ENCODE measurements at places on chromosomes 7 and 10.

DNA sequence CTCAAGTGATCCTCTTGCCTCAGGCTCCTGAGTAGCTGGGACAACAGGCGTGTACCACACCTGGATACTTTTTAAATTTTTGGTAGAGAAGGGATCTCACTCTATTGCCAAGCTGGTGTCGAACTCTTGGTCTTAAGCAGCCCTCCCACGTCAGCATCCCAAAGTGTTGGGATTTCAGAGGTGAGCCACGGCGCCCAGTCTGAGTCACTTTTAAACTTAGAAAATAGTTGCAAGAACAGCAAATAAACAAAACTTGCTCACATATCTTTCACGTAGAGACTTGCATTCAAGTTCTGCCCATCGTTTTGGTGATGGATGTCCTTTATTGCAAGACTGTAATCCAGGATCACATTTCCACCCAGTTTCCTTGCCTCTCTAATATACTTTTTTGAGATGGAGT is 16.6 kb downstream of the GTF2I start:
- DNase-seq, result no peak

GRCh38 chr7:27103489-27104226 is 1.2 kb upstream of the HOXA2 start:
- no peak for DNase-seq

GRCh38 chr10:5639066-5639465 is 27.3 kb downstream of the ASB13 start:
- no peak for DNase-seq

GRCh38 chr7:139915864-139916716 is 87.0 kb downstream of the TBXAS1 start:
- DNase-seq, result peak; percentile 99

- no peak for DNase-seq
Observed at GRCh38 chr7:143394068-143394467, 12.9 kb downstream of the ZYX start.

GRCh38 chr7:27200761-27201579 is 1.1 kb upstream of the HOXA13 start:
- no peak for DNase-seq

DNA sequence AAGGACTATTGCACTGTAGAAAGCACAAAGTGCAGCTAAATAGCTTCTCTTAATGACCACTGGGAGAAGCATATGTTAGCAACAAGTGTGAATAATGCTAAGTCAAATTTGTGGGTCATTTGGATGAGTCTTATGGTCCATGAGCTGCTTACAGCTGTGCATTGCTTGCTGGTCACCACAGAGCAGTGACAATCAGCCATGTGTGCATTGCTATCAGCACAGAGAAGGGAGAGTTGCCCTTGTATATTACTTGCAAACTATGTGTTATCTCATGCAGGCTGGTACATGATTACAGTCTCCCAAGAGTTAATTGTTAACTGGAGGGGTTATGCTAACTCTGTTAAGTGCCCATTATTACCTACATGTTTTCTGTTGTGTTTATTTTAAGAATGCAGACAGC is 25.7 kb downstream of the MRPS33 start:
- no peak for DNase-seq

DNA sequence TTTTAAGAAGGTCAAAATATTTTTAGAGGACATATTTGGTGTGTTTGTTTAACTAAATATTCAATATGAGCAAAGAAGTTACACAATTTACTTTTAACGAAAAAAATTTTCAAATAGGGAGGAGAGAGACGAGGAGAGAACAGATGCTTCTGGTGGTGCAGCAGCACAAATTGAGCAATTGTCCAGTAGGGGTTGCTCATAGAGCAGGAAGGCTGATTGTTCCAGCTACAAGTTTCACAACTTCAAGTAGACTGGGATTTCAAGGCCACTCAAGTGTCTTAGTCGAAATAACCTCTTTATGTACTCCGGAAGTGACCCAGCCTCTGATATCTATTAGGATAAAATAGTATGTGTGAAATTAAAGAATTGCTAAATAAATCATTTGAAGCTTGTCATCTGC is 197.9 kb downstream of the HDAC9 start:
- DNase-seq, result peak; percentile 4

- no peak for DNase-seq
Observed at GRCh38 chr10:89829262-89829886, 128.0 kb downstream of the KIF20B start.

DNA sequence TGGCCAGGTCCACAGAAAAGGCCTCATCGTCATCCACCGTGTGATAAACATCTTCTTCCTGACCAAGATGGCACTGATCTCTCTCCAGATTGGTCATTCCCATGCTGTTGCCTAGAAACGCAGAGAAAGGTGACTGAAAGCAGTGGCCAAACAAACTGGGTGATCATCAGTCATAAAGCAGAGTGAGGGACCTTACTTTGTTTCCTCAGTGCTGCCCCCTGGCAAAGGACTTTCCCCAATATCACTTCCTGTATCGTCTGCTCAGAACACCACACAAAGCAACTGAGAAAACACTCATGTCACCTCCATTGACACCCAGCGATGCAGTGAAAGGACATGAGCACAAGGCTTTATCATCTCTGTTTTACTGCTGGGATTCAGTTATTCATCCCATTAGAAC is 40.0 kb upstream of the TM9SF3 start:
- peak; percentile 65 for DNase-seq

GRCh38 chr7:135538376-135538775 is 19.3 kb upstream of the NUP205 start:
- DNase-seq, result no peak

DNA sequence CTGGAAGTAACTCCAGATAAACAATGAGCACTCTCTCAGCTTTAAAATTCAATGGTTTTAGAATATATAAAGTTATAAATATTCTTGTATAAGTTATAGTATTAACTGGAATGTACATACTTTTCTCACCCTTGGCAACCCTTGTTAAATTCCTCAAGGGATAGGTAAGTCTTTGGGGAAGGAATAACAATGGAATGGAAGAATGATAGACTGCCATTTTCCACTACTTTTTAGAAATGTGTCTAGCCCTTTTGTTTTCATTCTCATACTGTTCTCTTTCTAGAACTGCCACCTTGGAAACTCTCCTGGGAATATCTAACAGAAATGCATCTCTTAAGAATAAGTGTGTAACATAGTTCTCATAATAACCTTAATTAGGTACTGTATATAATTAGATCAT is 8.3 kb downstream of the KIF5B start:
- DNase-seq, result no peak

- DNase-seq, result no peak
Observed at GRCh38 chr7:79702116-79702515, 248.6 kb upstream of the MAGI2 start.

GRCh38 chr7:48511080-48511479 is 339.8 kb downstream of the ABCA13 start:
- no peak for DNase-seq

DNA sequence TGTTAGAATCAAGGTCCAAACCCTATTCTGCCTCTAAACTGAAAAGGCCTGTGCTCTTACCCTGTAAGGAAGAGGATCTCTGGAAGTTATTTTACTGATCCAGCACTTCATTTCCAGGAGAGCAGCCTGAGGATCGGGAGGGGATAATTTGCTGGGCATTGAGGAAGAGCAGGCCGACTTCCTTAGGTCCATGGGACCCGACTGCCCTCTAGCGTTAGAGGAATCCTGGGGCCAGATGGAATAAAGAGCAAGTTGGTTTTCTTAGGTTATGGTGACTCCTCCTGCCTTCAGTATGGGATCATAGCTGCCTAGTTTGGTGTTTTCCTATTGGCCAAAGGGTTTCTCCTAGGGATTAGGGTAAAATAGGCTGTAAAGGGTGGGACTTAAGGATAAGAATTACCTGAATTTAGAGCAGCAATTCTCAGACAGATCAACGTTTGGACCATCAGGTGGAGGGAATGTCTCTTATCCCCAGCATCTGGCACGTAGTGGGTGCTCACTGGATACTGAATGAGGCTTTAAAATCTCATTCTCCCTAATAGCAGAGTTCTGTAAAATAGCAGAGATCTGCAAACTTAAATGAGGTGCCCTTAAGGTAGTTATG is 40.0 kb upstream of the SORBS1 start:
- peak; percentile 90 for DNase-seq

- DNase-seq, result no peak
Observed at GRCh38 chr10:97090644-97091043, 95.1 kb downstream of the SLIT1 start.

DNA sequence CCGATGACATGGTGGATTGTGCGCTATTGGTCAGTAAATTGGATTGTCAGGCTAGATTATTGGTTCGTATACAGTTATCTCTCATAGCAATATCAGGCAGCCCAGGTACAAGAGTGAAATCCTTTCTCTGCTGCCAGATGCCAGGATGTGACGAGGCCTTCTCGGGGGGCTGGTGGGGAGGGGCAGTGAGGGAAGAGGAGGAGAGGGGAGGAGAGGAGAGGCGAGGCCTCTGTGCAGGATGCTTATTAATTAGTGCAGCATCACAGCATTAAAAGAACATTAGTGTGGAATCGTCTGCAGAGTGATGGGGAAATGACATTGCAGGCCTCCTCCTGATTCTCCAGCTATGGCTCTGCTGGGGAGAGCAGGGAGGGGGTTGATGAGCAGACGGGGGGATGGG is 30.5 kb upstream of the SLF2 start:
- DNase-seq, result no peak

DNA sequence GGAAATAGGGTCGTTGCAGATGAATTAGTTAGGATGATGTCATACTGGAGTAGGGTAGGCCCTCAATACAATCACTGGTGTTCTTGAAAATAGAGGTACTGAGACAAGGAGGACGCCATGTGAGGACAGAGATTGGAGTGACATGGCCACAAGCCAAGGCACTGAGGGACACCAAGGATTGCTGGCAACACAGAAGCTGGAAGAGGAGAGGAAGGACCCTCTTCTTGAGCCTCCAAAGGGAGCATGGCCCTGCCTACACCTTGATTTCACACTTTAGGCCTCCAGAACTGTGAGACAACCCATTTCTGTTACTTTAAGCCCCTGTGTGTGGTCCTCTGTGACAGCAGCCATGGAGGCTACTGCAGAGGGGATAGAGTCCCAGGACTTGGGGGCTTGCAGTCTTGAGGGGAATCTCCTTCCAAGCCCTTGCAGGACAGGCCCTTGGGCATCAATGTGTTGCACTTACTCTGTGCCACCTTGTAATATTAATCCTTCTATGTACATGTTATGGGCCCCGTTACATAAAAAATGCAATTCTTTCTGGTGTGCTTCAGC is 3.7 kb upstream of the AOC1 start:
- no peak for DNase-seq

DNA sequence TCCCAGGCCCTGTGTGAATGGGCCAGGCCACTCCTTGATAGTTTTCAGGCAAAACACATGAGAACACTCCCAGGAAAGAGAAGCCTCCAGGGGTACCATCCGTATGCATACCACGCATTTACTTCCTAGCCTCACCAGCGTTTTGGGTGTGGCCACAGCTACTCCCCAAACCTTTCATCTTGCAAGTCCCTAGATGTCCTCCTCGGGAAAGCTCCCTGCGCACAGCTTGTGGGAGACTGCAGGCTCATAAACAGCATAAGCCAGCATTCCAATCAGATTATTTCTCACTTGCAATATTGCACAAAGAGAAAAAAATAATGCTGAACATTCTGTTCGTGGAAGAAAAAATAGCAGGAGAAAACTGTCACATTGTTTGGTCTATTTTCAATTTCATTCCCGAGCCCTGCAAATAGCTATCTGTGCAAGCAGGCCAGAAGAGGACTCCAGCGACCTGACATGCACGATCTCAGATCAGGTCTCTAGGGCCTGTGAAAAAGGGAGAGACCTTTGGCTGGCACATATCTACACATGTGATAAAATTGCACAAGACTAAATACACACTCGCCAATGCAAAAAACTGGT is 175.6 kb downstream of the PLXNA4 start:
- DNase-seq, result no peak
